ENCODE measurements at places on chromosomes 11 and 22. TPM values are rescaled to one million over a fixed set of nuclear protein-coding genes. Genes with fewer than 3 reads are reported as not detected.

The MMP27 gene
- total RNA-seq, result not detected

DNA sequence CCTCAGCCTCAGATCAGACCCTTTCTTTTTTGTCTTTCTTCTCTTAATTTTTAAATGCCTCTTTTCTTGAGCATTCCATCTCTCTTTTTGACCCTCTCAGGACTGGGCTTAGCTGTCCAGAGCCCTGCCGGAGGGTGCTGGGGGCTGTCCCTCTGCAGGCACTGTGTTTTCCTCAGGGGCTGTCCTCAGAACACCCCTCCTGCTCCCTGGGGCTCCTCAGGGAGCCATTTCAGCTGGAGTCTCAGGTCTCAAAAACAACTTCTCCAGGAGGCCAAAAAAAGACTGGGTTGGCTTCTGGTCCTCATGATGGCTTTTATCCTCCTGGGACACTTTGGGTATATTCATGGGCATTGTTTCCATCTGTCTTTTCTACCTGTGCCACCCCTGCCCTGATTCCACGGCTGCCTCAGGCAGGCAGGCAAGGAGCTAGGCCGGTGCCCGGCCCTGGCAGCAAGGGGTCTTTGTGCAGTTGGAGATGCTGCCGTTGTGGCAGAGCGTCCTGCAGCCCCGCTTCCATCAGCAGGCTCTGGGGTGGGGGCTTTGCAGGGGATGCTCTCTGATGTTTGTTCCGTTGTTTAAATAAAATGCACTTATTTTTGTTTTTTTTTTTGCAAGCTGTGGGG, 85.1 kb downstream of the CEP164 start:
- DNase-seq, result no peak

- DNase-seq, result no peak
These were observed 4.4 kb downstream of the RBX1 start for GRCh38 chr22:40955571-40955970.

GRCh38 chr22:46068181-46068592, 82.1 kb upstream of the PPARA start:
- DNase-seq, result no peak

DNA sequence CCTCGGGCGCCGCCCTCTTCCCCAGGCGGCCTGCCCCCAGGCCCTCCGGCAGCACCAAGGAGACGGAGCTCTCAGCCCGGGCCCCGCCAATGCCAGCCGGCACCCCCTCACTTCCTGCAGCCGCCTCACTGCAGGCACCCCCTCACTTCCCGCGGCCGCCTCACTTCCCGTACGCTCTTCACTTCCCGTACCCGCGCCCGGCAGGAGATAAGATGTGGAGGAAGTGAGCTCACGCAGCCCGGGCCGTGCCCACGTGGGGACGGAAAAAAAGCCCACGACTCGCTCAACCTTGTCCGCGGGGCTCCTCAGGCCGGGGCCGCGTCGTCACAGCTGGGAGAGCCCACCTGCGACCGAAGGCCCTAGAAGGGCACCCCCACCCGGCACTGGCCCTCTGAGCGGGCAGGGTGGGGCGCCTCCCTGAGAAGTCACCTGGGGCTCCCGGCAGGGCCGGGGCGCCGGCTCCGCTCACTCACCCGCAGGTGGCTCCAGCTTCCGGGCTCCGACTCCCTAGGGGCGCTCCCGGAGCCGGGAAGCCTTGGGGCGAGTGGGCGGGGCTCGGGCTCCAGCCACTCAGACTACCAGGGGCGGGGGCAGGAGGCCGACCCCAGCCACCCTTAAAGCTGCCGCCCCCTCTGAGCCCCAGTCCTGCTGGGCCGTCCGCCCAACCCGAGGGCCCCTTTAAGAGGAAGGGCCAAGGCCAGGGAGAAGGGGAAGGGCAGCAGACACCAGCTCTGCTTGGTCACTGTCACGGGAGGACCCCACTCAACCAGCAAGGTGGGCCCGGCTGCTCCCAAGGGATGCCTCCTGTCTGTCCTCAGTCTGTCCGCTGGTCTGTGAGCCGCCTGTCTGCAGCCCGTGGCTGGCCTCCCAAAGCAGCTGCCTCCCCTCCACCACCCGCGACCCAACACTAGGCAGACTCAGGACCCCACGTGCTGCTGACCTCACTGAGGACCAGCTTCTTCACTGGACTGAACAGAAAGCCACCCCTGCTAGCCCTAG, 31.4 kb downstream of the PISD start:
- DNase-seq, result peak; percentile 82

DNA sequence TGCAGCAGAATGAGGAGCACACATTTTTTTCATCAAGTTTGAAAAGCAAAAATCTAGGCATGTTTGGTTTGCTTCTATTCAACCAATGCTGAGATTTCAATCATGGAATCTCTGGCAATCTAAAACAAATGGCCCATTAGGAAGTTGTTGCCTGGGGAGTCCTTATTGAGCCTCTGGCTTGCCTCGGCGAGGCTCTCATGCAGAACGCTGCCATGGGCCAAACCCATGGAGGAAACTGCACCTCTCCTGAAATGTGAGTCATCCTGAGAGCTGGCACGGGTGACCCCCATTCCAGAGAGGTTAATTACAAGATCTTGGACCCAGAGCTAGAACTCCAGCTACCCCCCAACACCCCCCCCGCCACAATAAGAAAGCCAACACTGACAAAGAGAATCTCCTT, 80.7 kb downstream of the MN1 start:
- no peak for DNase-seq

Measured in SJCRH30 (cell line).